ENCODE measurements at places on chromosomes 5 and 9.

DNA sequence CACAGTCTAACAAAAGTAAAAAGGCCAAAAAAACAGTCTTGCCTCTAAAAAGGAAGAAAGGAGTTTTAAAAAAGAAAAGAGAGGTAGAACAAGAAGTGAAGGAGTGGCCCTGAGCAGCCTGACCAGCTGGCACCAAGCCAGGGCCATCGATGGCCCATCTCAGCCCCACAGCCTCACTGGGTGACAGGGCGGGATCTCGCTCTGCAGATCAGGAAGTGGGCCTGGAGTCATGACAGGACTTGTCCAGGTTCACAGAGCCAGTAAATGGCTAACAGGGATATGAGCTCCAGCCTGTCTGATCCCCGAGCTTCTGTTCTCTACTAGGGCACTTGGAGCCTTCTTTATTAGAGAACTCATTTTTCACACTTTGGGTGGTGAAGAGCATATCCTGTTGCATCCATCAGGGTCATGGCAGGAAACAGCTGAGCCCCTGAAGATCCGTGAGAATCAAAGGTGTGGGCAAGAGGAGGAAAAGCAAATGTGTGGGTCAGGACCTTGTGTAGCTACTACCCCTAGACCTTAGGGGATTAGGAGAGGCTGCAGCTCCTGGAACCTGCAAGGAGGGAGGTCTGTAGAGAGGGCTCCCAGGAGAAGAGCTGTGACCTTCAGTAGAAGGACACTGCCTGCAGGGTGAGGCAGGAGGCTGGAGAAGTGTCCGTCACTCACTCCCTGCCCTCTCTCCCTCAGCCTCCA lies 299.0 kb upstream of the MSX2 start:
- no peak for DNase-seq

DNA sequence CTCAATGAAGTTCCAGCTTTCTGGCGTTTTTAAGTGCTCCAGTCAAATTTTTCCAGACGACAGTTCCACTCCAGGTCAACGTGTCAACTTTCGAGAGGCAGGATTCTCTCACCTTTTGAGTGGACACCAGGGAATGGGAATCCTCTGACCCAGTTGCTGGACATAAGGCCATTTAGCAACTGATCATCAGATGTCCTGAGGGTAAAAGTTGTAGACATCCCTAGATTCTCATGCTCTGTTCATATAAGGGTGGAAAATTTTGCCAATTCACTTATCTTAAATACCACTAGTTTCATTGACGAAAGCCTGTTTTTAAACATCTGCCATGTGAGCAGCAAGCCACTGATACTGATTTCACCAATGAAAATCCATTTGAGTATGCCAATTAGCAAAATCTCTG lies 275.5 kb downstream of the MAST4 start:
- no peak for DNase-seq

GRCh38 chr9:84597131-84597530 lies 72.4 kb upstream of the NTRK2 start:
- no peak for DNase-seq

DNA sequence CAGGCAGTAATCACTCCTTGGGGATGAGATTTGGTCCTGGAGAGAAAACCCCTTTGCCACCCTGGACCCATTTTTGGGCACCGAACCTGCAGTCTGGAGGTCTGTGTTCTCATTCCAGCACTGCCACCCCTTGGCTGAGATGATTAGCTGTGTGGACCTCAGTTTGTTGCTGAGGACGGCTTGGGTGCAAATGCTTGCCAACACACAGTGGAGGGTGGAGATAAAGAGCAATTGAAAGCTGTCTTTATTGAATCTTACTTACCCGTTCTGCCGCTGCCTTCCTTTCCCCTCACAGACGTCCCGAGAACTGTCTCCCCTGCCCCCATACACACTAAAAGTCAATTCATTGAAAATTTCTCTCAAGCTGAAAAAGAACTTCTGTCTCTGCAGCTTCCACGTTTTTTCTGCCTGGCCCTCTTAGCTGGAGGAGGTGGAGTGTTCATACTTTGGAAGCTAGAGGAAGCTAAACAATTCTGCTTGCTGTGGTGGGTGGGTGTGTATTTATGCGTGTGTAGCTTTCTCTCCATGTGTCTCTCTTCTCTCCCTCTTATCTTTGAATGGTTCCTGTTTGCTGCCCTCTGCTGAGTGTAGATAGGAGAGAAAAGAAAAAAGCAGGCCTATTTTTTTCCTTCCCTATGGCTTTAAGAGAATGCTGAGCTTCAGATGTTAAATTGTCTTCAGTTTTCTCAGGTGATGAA lies 6.6 kb downstream of the GALNT10 start:
- DNase-seq, result no peak

DNA sequence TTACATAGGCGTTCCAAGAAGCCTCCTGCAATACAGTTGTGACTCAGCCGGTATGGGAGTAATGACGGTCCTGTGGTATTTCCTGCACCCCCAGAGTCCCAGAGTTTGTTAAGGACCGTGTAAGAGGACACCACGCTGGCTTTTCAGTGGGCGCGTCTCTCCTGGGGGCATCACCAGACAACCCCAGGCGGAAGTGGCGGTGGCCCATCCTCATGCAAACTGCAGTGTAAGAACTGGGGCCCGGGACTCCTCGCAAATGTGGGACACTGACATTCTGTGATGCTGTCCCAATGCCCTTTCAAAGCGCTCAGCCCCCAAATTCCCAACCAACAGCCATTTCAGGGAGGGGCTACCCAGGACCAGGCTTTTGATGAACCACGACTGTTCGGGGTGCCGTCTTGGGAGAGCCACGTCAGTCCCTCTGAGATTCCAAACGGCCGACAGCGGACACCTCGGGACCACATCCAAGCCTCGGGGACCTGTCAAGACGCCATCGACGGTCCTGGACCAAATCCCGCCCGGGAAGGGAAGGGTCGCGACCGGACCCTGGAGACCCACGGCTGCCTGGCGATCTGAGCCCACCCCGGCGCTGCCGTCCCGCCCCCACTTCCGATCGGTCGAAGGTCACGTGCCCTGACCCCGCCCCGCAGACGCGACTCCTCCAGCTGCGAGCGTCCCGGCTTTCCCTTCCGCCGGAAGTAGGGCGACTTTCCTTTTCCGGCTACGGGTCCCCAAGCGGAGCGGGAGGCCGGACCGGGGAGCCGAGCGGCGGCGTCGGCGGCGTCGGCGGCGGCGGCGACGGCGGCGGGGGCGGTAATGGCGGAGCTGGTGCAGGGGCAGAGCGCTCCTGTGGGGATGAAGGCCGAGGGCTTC lies at the start of gene FUBP3:
Gene FUBP3 (plus strand): TSS at position 713 of the 873 bp plus-strand sequence. CDS start 104 bp downstream, at position 817.
- peak; percentile 77 for DNase-seq

DNA sequence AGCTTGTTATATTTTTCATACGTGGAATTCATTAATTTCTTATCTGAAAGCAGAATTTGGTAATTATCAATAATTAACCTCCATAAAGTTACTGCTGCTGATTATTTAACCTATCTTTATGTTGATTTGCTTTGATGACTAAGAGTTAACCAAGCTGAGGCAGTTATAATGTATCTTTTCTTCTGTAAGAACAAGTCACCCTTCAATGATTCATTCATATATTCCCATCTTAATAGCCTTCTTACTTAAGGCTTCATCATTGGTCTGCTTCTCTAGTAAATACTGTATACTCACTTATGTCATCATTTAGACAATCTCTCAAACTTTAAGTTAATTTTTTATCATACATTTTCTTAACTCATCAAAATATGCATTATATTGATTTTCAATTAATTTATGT lies 592.2 kb downstream of the ANXA1 start:
- no peak for DNase-seq

- DNase-seq, result no peak
Observed at GRCh38 chr9:13175732-13176131, 103.8 kb downstream of the MPDZ start.

Data from HCT116 (cell line).